ENCODE measurements at places on chromosomes 7 and 10.

DNA sequence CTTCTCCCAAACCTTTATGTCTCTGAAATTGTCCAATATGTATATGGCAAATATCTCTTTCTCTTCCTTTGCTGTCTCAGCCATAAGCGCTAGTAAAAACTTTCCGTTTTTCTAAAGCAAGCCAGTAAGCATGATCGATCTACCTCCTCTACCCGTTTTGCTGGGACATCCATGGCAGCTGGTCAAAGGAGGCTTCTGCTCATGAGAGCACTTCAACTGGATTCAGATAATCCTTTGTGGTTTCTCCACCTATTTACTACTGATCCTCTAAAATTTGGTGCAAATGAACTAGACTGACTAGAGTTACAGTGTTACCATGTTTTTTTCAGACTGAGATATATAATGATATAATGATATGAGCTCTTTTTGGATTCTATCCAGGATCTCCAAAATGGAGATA lies 42.7 kb downstream of the GBF1 start:
- no peak for DNase-seq

- no peak for DNase-seq
Observed at GRCh38 chr10:73597346-73597745, 6.2 kb upstream of the USP54 start.

DNA sequence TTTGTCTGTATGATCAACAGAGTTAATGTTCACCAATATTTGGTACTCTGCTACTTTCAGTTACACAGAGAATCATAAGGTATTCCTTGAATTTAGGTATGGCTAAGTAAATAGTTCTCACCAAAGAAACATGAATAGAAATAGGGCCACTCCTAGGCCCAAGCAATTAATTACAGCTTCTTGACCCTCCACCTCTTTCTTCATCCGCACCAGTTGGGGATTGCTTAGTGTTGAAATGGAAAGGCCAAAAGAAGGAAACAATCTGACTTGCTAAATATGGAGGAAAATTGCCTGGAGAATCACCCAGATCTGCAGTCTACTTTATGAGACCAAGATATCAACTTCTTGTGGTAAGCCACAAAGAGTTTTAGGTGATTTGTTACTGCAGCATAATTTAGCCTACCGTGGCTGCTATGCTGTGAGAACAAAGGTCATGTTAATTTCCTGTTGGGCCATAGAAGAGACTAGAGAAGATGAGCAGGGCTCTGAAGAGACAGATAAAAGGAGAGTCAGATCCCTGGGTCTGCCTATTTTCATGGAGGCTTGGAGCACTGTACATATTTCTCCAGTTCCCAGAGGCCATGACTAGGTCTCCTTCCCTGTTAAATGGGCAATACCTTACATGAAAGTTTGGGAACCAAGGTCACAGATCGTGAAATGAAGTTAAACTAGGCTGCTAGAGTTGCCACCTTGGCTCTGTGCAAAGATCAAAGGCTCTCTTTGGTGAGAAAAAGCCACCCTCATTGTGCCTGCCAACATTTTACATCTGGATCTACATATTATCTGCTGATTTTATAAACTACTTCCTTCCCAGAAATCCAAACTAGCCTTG lies 93.3 kb upstream of the GDF10 start:
- peak; percentile 16 for DNase-seq

DNA sequence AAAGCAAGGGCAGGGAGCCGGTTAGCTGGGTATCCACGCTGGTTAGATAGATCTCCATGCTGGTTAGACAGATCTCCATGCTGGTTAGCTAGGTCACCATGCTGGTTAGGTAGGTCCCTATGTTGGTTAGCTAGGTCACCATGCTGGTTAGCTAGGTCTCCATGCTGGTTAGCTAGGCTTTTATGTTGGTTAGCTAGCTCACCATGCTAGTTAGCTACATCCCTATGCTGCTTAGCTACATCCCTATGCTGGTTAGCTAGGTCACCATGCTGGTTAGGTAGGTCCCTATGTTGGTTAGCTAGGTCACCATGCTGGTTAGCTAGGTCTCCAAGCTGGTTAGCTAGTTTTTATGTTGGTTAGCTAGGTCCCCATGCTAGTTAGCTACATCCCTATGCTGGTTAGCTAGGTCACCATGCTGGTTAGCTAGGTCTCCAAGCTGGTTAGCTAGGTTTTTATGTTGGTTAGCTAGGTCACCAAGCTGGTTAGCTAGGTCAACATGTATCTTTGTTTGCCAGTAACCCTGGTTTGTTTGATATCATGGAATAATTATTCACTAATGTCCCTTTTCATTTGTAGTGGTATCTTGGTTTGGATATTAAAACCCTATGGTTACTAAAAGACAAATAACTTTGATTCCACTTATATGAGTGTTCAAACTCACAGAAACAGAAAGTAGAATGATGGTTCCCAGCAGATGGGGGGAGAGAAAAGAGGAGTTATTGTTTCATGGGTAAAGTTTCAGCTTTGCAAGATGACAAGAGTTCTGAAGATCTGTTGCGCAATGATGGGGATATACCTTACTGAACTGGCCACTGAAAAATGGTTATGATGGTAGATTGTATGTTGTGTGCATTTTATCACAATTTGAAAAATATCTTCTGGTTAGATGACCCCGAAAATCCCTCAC lies 136.2 kb downstream of the PRPF18 start:
- no peak for DNase-seq

DNA sequence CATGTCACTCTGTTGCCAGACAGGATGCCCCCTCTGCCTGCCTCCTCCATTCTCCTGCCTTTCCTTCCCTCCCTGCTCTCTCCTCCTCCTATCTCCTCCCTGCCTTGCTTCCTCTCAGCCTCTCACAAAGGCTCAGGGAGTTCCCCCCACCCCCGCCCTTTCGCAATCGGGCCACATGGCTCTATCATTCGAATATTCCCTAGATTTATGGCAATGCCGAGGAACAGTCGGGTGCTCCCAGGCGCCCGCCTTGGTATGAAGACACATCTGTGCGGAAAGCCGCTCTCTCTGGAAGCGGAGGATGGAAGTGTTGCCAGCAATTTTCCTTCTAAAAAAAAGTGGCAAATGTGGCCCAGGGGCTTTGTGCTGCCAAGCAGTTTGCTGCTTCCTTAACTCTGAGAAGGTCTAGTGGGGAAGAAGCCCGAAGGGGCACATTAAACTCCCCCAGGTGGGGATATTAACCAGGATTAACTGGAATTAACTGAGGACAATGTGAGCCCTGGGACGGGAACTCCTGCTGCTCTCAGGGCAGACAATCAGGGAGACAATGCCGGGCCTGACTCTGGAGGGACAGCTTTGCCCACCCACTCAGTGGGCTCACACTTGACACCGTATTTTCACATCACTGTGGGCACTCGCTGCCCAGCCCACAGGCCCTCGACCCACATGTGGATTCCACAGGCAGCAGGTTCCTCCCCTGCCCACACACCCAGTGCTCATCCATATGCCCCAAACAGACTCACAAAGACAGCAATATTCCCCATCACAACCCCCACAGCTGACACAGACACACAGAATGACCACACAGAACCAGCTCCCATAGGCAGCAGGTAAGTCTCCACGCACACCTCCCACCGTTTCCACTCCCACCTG lies 88.4 kb upstream of the SMNDC1 start:
- no peak for DNase-seq

DNA sequence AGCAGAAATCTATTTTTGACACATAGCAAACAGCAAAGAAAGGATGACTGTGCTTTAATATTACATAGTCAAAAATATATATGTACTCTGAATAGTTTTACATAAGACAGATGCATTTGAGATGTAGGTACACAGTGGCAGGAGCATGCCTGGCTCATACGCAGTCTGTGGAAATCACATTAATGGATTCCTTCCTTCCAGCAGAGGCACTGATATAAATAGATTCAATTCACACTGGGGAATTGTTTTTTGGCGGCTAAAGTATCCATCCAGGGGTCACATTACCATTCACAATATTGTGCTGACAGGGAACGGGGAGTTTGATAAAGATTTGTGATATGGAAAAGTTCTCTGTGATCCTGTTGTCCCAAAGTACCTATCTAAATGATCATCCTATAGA lies 72.5 kb upstream of the AGR3 start:
- DNase-seq = no peak

GRCh38 chr10:130137090-130137448 lies 878 bp downstream of the GLRX3 start:
- no peak for DNase-seq

GRCh38 chr7:29289156-29290021 lies 94.8 kb downstream of the CHN2 start:
- no peak for DNase-seq

DNA sequence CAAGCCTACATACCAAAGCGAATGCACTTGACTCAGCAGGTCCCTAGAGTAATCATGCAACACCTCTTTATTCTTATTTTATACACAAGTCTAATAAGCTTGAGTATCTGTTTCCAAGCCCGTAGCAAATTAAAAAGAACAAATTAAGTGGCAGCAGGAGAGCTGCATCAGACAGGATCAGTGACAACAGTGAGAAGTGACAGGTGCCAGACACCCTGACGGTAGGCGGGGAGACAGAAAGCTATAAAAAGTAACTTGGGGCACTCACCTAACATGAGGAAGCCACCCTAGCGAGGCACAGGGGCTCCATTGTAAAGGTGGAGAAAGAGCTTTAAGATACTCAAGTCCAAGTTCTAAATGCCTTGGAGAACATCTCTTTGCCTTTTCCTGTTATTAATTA lies 174.2 kb downstream of the PLXNA4 start:
- no peak for DNase-seq

DNA sequence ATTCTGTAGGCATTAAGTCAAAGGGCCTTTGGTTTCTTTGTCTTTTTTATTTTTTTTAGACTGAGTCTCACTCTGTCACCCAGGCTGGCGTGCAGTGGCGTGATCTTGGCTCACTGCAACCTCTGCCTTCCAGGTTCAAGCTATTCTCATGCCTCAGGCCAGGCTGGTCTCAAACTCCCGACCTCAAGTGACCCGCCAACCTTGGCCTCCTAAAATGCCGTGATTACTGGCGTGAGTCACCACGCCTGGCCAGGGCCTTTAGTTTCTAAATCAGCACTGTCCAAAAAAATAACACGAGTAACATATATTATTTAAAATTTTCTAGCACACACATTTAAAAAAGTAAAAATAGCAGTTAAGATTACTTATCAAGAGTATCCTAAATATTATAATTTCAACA lies 11.1 kb upstream of the ACSL5 start:
- no peak for DNase-seq

DNA sequence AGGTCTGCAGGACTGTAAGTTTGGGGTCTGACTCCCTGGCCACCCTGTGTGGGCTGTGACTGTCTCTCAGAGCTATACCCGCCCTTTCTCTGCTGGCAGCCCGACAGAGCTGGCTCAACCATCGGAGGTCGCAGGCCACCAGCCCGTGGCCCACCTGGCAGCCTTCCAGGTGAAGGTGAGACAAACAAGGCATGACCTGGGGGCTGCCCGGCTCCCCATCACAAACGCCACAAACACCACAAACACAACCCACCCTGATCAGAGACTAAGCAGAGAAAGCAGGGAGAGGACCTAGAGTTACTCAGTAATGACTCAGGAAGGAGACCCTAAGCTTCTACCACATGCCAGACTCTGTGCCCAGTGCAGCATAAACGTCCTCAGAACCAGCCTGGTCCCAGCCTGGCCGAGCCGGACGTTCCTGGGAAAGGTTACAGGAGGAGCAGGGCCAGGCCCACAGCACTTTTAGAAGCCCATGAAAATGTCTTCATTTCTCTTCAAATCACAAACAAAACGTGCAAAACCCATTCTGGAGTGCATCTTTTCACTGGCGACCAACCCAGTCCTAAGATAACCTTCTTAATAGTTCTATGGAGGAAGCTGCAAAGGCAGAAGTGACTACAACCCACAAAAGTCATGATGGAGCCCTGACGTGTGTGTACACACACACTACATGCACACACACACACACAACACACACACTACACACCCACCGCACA lies 66.8 kb downstream of the MKI67 start:
- no peak for DNase-seq

GRCh38 chr10:96671211-96671890 lies 49.0 kb downstream of the PIK3AP1 start:
- no peak for DNase-seq

- no peak for DNase-seq
Observed at GRCh38 chr10:13528875-13529713, at the start of gene BEND7. TSS of gene BEND7 (minus strand) at chr10:13529014. CDS start at chr10:13528533, 481 bp downstream.
